ENCODE measurements at places on chromosomes 16 and 17. TPM values are rescaled to one million over a fixed set of nuclear protein-coding genes. Genes with fewer than 3 reads are reported as not detected.

CA7 gene
- not detected for polyA plus RNA-seq

CNGB1 gene
- polyA plus RNA-seq: not detected

DNA sequence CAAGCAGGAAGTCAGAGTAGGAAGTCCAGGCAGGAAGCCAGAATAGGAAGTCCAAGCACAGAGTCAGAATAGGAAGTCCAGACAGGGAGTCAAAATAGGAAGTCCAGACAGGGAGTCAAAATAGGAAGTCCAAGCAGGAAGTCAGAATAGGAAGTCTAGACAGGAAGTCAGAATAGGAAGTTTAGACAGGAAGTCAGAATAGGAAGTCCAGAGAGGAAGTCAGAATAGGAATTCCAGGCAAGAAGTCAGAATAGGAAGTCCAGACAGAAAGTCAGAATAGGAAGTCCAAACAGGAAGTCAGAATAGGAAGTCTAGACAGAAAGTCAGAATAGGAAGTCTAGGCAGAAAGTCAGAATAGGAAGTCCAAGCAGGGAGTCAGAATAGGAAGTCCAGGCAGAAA lies 105.3 kb upstream of the C16orf82 start:
- H3K4me1 ChIP-seq: no peaks in the 10 kb centered on the region
- H3K4me3 ChIP-seq: no peak overlapping the region
- peak; percentile 4 for DNase-seq
- H3K27me3 ChIP-seq: no peaks in the 10 kb centered on the region

HOXB6 gene
- polyA plus RNA-seq: not detected

DNA sequence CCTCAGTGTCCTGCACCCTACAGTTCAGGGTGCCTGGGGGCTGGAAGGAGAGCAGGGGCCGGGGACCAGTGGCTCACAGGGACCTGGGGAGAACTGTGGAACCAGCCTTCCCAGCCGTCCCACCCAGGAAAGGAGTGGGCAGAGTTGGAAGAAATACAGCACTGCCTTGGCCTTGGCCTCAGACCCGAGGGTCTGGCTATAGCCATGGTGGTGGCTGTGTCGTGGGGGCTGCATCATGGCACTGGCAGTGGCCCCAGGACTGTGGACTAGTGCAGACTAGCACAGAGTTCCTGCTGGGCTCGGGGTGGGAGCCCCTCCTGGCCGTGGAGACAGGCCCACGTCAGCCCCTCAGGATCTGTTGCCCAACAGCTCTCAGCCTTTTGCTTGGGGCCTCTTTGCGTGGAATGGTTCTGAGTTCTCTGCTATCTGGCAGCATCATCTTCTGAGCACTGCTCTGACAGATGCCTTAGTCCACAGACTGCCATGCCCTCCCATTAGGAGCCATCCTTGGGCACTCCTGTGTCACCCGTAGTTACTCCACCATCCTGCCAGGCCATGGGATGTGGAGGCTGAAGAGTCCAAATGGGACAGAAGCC lies 12.6 kb upstream of the DNASE1 start:
- H3K4me1 ChIP-seq: peaks cover 11% of the 10 kb centered on the region
- H3K36me3 ChIP-seq: peaks cover 46% of the 10 kb centered on the region
- H3K27ac ChIP-seq: no peak overlapping the region
- no peak overlapping the region for H3K4me3 ChIP-seq
- DNase-seq: no peak

- no peak overlapping the region for H3K4me3 ChIP-seq
- peaks cover 100% of the 10 kb centered on the region for H3K36me3 ChIP-seq
- no peaks in the 10 kb centered on the region for H3K4me1 ChIP-seq
- H3K27ac ChIP-seq: no peak overlapping the region
These were observed 82.0 kb upstream of the PLCG2 start for GRCh38 chr16:81696961-81697615.

TEKT5 gene
- polyA plus RNA-seq: 0.16 TPM

RCVRN gene
- not detected for polyA plus RNA-seq

DNA sequence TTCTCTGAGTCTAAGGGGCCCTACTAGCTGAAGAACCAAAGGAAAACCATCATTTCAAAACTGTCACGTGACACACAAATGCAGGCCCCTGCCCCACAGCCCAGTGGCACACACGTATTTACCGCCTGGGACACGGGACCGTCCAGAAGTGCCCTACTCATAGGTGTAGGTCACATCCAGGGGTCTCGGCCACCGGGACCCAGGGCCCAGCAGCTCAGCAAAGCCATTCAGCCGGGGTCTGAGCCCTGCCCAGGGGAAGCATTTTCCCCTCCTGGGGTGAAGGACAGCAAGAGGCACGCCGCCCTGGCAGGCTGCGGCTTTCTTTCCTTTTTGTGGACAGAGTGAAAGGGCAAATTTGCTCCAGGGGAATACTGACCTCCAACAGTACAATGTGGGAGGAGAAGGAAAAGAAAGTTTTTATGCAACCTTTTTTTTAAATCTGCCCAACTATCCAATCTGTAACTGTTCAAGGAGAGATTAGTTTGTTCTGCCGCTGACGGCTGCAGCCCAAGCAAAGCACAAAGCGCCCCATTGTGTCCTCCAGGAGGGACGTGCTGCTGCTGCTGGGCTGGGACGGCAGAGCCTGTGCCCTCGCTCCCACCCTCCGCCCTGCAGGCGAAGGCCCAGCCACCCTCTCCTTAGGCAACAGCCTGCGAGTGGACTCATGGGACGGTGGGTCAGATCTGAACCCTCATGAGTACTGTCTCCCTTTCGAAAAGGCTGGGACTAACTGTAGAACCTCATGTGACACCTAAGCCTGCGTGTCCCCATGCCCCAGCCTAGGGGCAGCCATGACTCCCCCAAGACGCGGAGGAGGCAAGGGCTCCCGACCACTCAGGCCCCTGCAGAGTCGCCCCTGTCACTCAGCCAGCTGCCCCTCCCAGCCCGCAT lies 21.3 kb downstream of the SLC7A5 start:
- no peak for DNase-seq
- H3K4me3 ChIP-seq: no peak overlapping the region
- no peaks in the 10 kb centered on the region for H3K27me3 ChIP-seq
- H3K4me1 ChIP-seq: peaks cover 17% of the 10 kb centered on the region
- H3K27ac ChIP-seq: no peak overlapping the region

- no peaks in the 10 kb centered on the region for H3K36me3 ChIP-seq
- H3K27me3 ChIP-seq: no peaks in the 10 kb centered on the region
- no peak overlapping the region for H3K27ac ChIP-seq
- H3K4me3 ChIP-seq: no peak overlapping the region
- DNase-seq: no peak
These were observed 78.5 kb downstream of the GRIN2A start for GRCh38 chr16:10103700-10104099.

GRCh38 chr17:58277107-58277801 lies 3.5 kb downstream of the MPO start:
- H3K4me3 ChIP-seq: peak overlapping the region; percentile 74
- H3K27ac ChIP-seq: peak overlapping the region; percentile 69
- H3K36me3 ChIP-seq: no peaks in the 10 kb centered on the region
- H3K27me3 ChIP-seq: no peaks in the 10 kb centered on the region
- no peak for DNase-seq

CCL7 gene
- 0.25 TPM for polyA plus RNA-seq

GRCh38 chr16:3756113-3756512 lies 38.8 kb upstream of the TRAP1 start:
- H3K4me3 ChIP-seq: no peak overlapping the region
- DNase-seq: no peak
- peaks cover 81% of the 10 kb centered on the region for H3K36me3 ChIP-seq
- no peaks in the 10 kb centered on the region for H3K4me1 ChIP-seq
- H3K27ac ChIP-seq: no peak overlapping the region

DNA sequence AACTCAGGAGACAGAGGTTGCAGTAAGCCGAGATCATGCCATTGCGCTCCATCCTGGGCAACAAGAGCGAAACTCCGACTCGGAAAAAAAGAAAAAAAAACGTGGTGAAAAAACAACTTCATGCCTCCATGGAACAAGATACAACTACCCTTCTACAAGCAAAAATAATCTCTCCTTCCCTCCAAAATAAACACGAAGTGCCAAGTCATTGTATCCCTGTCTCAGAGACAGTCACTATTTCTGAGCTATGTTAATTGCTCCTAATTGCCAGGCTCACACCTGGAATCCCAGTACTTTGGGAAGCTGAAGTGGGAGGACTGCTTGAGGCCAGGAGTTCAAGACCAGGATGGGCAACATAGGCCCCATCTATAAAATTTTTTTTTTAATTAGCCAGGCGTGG lies 19.0 kb upstream of the SLC16A5 start:
- no peak for DNase-seq
- H3K4me3 ChIP-seq: no peak overlapping the region
- peaks cover 7% of the 10 kb centered on the region for H3K4me1 ChIP-seq
- no peak overlapping the region for H3K27ac ChIP-seq
- peaks cover 12% of the 10 kb centered on the region for H3K36me3 ChIP-seq
- no peaks in the 10 kb centered on the region for H3K27me3 ChIP-seq

Data from CD14-positive monocyte (primary cell).